ENCODE measurements at places on chromosomes 1 and 21. TPM values are rescaled to one million over a fixed set of nuclear protein-coding genes. Genes with fewer than 3 reads are reported as not detected.

GRCh38 chr1:169931795-169932231, 38.1 kb upstream of the SCYL3 start:
- H3K4me3 ChIP-seq, result no peak overlapping the region
- no peak overlapping the region for H3K27ac ChIP-seq
- peaks cover 15% of the 10 kb centered on the region for H3K4me1 ChIP-seq
- no peak for DNase-seq
- H3K27me3 ChIP-seq, result no peaks in the 10 kb centered on the region

DNA sequence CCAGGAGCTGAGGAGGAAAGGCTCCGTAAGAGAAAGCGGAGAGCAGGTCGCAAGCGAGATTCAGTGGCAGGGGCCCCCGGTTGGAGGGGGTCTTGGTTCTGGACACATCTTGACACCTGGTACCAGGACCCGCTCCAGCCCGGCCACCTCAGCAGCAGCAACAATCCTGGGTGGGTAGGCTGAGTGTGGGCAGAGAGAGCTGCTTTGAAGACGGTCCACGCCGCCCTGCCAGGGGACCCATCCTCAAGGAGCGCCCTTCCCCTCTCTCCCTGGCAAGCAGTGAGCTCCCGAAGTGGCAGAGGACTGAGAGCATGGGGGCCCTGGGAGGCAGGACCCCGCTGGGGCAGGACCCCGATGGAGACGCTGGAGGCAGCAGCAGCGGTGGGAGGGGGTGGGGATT, 35.6 kb upstream of the LAPTM5 start:
- H3K4me3 ChIP-seq, result no peak overlapping the region
- H3K4me1 ChIP-seq, result peaks cover 6% of the 10 kb centered on the region
- peaks cover 32% of the 10 kb centered on the region for H3K27me3 ChIP-seq
- H3K36me3 ChIP-seq, result no peaks in the 10 kb centered on the region
- no peak for DNase-seq

SLC2A1 gene
- 883 TPM for total RNA-seq

GRCh38 chr1:96887501-96887900, 165.9 kb downstream of the PTBP2 start:
- no peak overlapping the region for H3K4me3 ChIP-seq
- H3K4me1 ChIP-seq, result no peaks in the 10 kb centered on the region
- DNase-seq, result no peak
- H3K36me3 ChIP-seq, result no peaks in the 10 kb centered on the region
- H3K27me3 ChIP-seq, result no peaks in the 10 kb centered on the region
- no peak overlapping the region for H3K27ac ChIP-seq

GRCh38 chr1:208858738-208859137, 614.6 kb upstream of the PLXNA2 start:
- no peak for DNase-seq
- H3K27me3 ChIP-seq, result no peaks in the 10 kb centered on the region
- no peak overlapping the region for H3K27ac ChIP-seq
- no peaks in the 10 kb centered on the region for H3K36me3 ChIP-seq

- H3K27ac ChIP-seq, result no peak overlapping the region
- no peak overlapping the region for H3K4me3 ChIP-seq
- H3K4me1 ChIP-seq, result no peaks in the 10 kb centered on the region
- DNase-seq, result no peak
- no peaks in the 10 kb centered on the region for H3K27me3 ChIP-seq
Measured at GRCh38 chr1:194437135-194437534, 1250.7 kb upstream of the B3GALT2 start.

GRCh38 chr1:242412921-242413320, 111.6 kb downstream of the PLD5 start:
- no peak overlapping the region for H3K4me3 ChIP-seq
- H3K36me3 ChIP-seq, result no peaks in the 10 kb centered on the region
- H3K4me1 ChIP-seq, result no peaks in the 10 kb centered on the region
- no peaks in the 10 kb centered on the region for H3K27me3 ChIP-seq

MTARC1 gene
- total RNA-seq, result 2.3 TPM

CBS gene
- total RNA-seq, result 15.8 TPM
